Muscle of back (tissue), 13 donors: ENCODE measurements at places on chromosomes 16 and 17. TPM values are rescaled to one million over a fixed set of nuclear protein-coding genes. Genes with fewer than 3 reads are reported as not detected.

DNA sequence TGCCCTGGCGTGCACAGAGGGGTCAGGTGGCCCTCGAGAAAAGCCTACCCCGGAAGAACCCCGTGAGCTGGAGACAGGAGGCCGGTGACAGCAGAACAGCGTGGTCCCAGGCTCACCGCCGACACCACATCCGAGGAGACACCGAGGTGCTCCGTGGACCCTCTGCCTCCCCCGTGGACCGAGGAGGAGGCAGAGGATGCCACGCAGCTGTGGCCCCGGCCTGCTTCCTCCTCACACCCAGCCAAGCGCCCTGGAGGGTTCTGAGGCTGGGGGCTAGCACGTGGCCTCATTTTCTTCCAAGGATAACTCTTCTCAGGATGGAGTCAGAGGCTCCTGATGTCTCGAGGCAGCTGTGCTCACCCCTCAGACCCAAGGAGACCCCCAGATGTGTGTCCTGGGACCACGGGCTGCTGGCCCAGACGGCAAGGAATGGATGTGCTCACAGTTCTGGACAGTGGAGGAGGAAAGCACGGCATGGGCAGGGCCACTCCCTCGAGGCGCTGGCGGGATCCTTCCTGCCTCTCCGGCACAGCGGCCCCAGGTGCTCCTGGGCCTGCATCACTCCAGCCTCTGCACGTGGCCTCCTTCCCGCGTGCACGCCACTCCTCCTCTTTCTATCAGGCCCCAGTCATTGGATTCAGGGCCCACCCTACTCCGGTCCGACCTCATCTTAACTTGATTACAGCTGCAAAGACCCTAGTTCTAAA, 4.4 kb upstream of the PVALEF start:
- no peak for DNase-seq

GRCh38 chr16:69566981-69567680, 1.4 kb downstream of the NFAT5 start:
- no peak for DNase-seq

DNA sequence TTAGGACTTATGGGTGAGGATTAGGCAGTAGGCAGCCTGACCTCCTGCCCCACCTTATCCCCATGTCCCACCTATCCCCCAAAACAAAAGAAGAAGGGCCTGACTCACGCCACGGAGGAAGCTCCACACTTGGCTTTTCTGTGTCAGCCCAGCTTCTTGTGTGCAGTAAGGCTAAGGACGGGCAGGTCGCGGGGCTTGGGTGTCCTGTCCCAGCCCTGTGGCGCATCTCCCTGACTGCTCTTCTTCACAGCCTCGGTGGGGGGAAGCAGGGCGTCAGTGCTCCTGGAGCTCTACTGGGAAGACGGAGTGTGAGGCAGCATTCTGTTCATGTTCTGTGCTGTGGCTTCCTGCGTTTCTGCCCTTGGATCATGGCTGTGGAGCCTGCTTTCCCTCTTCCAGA, 34.6 kb upstream of the ALDH3A2 start:
- no peak for DNase-seq

- DNase-seq: no peak
These were observed 1.3 kb downstream of the CLEC10A start for GRCh38 chr17:7078711-7079110.

- DNase-seq: no peak
These were observed 32.5 kb downstream of the ADCY7 start for GRCh38 chr16:50298591-50299507.

DNA sequence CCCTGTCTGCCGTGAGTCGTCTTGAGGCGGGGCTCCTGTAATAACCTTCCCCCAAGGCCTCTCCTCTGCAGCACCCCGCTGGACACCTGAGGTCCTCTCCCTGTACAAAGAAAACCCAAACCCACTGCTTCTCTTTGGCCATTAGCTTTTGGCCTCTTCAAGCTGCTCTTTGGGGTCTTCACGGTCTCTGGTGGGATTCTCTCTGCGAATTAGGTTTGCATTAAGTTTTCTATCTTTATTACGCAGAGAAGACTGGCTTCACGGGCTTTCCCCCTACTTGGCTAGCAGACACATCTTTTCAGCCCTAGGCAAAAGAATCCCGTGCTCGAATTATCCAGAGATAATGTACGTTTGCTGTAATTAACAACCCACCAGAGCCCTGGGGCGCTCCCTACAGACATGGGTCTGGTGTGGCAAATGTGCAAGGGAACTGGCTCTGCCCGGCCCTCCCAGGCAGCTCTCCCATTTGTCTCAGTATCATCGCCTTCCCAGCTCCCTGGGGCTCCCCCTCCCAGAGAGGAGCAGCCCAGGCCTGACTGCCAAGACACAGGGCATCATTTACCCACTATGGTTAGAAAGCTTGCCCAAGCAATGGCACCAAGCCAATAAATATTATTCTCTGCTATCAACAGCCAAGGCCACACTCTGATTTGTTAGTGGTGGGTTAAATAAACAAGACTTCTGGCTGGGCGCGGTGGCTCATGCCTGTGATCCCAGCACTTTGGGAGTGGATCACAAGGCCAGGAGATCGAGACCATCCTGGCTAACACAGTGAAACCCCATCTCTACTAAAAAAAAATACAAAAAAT, 24.7 kb upstream of the KLHDC4 start:
- no peak for DNase-seq

DNA sequence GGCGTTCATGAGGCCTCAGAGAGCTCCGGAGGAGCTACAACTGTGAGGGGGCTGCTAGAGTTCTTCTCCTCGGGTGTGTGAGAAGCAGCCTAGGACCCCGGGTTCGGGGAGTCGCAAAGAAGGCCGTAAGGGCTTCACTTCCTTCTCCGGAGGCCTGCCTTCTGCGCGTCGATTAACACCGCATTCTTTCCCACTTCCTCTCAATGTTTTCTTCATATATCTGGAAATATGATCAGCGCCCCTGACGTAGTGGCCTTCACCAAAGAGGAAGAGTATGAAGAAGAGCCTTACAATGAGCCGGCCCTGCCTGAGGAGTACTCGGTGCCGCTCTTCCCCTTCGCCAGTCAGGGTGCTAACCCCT, 449 bp downstream of the SMCR8 start:
- no peak for DNase-seq

DNA sequence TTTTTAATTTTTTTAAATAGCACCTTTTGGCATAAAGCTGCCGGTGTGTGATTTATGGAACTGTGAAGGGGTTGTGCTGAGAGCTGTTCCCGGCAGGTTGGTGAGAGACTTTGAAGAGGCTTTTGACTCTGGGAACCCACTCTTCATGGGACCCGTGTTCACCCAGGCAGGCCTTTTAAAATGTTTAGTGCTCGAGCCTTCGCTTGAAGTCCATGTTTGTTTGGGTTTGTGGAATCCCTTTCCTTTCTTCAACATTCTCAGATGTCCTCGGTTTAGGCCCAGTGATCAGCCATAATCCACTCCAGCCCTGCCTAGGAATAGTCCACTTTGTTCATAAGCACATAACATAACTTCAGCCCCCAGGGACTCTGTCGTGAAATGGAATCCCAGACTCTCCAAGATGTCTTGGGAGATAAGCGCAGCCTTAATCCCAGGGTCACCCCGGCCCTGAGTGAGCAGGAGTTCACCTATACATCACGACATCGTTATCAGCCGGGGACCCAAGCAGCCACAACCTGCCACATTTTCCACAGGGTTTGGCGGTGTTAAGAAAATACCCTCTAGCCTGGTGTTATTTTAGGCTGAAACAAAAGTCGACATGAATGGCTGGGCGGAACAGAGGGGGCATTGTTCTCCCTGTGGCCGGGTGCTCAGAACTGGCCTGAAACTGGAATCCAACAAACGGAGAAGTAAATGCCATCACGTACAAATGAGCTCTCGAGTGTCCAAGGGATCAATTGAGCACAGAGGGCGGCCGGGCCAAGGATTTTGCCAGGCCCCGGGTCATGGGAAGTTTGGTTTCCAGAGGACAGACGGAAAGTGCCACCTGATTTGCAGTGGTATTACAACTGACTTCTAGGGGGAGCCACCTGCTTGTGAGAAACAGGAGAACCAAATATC, 145.7 kb upstream of the IRX3 start:
- DNase-seq: no peak

Gene PLLP
- 1.8 TPM for polyA plus RNA-seq

Gene CA7
- not detected for polyA plus RNA-seq

Gene EVPLL
- not detected for polyA plus RNA-seq

Gene HIGD1B
- 2.8 TPM for polyA plus RNA-seq
